Natural killer cell treated with Interleukin-12 subunit alpha and Interleukin-12 subunit beta and Interleukin-15 and Interleukin-18, amount 100 ng/mL, for 72 hours (primary cell): ENCODE measurements at places on chromosomes 1 and 21. TPM values are rescaled to one million over a fixed set of nuclear protein-coding genes. Genes with fewer than 3 reads are reported as not detected.

- no peaks in the 10 kb centered on the region for H3K27me3 ChIP-seq
- no peaks in the 10 kb centered on the region for H3K36me3 ChIP-seq
- no peak overlapping the region for H3K27ac ChIP-seq
- no peaks in the 10 kb centered on the region for H3K4me1 ChIP-seq
Measured at GRCh38 chr21:27423038-27423437, 456.1 kb upstream of the ADAMTS5 start.

- DNase-seq = no peak
- no peaks in the 10 kb centered on the region for H3K4me1 ChIP-seq
- no peaks in the 10 kb centered on the region for H3K36me3 ChIP-seq
- no peak overlapping the region for H3K27ac ChIP-seq
- no peak overlapping the region for H3K4me3 ChIP-seq
- no peaks in the 10 kb centered on the region for H3K27me3 ChIP-seq
Measured at GRCh38 chr1:201907621-201908020, 18.9 kb downstream of the SHISA4 start.

- no peaks in the 10 kb centered on the region for H3K36me3 ChIP-seq
- no peaks in the 10 kb centered on the region for H3K4me1 ChIP-seq
- no peak overlapping the region for H3K27ac ChIP-seq
Measured at GRCh38 chr1:33985656-33986055, 121.8 kb downstream of the HMGB4 start.

DNA sequence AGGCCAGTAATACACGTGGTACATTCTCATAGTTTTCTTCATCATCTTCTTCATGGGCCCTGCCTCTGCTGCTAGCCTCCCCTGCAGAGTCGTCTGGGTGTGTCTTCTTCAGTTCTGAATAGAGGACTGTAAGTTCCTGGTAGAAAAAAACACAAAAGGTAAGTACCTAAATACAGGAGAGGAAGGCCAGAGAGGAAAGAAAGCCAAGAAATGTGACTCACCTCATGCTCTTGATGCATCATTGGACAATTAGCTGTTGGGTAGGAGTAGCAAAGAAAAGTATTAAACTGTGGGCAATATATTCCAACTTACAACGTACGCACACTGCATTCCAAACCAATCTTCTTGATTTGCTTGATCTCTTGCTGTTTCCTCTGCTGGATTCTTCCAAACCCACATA, 21.8 kb downstream of the FCRL3 start:
- H3K36me3 ChIP-seq = peaks cover 51% of the 10 kb centered on the region
- DNase-seq = no peak
- H3K4me3 ChIP-seq = no peak overlapping the region
- peaks cover 11% of the 10 kb centered on the region for H3K4me1 ChIP-seq

GRCh38 chr1:4673494-4673893, 19.1 kb downstream of the AJAP1 start:
- H3K36me3 ChIP-seq = no peaks in the 10 kb centered on the region
- no peaks in the 10 kb centered on the region for H3K4me1 ChIP-seq
- DNase-seq = no peak
- no peak overlapping the region for H3K27ac ChIP-seq

DNA sequence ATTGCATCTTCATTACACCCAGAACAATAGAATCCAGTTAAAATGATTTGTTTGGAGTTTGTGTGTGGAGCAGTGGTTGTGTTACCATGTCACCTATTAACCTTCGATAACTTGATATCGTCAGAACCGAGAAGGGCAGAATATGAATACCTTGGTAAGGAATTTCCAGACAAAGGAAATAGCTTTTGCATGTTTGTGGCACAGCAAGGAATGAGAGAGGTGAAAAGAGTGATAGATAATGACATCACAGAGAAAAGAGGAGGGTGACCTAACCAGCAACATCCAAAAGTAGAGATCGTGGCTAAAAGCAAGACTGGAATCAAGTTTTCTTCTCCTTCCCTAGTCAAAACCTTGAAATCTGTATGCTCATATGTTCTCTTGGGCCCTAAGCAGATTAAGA, 244.6 kb upstream of the NEGR1 start:
- H3K27me3 ChIP-seq = no peaks in the 10 kb centered on the region
- no peaks in the 10 kb centered on the region for H3K36me3 ChIP-seq
- no peak for DNase-seq

DNA sequence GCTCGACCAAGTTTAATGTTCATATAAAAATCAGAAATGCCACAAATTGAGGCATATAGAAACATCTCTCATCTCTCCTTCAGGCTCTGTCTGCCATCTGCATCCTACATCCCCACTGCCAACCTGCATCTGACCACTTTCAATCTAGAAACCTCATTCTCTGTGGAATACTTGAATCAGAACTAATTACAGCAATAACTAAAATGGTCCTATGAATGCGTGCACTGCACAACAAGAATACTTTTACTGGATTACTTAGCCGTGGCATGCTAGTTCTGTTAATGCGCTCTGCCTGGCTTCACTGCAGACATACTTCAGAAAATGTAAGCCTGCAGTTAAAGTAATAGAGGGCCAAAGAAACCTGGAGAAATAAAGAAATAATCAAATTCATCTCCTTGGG, 89.8 kb upstream of the NR5A2 start:
- H3K4me1 ChIP-seq = peaks cover 19% of the 10 kb centered on the region
- H3K4me3 ChIP-seq = no peak overlapping the region
- no peaks in the 10 kb centered on the region for H3K36me3 ChIP-seq
- H3K27ac ChIP-seq = no peak overlapping the region
- peaks cover 49% of the 10 kb centered on the region for H3K27me3 ChIP-seq

- no peak overlapping the region for H3K27ac ChIP-seq
- no peaks in the 10 kb centered on the region for H3K27me3 ChIP-seq
- H3K4me1 ChIP-seq = peaks cover 40% of the 10 kb centered on the region
- H3K36me3 ChIP-seq = peaks cover 11% of the 10 kb centered on the region
Measured at GRCh38 chr1:117633936-117634335, 28.1 kb downstream of the TENT5C start.

Gene TMEM183A
- 65.1 TPM for total RNA-seq

Gene MAD2L2
- 115 TPM for total RNA-seq

Gene C1orf210
- total RNA-seq = not detected
